ENCODE measurements at places on chromosomes 4 and X.
A peak's percentile ranks its signal among the peaks of the same experiment; 100 is the strongest.

DNA sequence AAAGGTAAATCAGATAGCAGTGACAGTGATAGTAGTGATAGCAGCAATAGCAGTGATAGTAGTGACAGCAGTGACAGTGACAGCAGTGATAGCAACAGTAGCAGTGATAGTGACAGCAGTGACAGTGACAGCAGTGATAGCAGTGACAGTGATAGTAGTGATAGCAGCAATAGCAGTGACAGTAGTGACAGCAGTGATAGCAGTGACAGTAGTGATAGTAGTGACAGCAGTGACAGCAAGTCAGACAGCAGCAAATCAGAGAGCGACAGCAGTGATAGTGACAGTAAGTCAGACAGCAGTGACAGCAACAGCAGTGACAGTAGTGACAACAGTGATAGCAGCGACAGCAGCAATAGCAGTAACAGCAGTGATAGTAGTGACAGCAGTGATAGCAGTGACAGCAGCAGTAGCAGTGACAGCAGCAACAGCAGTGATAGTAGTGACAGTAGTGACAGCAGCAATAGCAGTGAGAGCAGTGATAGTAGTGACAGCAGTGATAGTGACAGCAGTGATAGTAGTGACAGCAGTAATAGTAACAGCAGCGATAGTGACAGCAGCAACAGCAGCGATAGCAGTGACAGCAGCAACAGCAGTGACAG is 6.1 kb downstream of the DSPP start:
- DNase-seq: no peak

GRCh38 chr4:62455871-62456270 is 1255.7 kb downstream of the ADGRL3 start:
- peak; percentile 1 for DNase-seq

DNA sequence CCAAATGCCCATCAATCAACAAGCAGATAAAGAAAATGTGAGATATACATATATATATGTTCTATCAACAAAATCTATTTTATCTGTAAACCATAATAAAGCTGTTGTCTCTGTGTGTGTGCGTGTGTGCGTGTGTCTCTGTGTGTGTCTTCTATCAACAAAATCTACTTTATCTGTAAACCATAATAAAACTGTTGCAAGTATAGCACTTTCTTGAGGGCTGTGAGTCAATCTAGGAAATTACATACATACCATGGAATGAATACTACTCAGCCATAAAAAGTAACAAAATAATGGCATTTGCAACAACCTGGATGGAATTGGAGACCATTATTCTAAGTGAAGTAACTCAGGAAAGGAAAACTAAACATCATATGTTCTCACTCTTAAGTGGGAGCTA is 12.5 kb upstream of the PLK4 start:
- peak; percentile 35 for DNase-seq

DNA sequence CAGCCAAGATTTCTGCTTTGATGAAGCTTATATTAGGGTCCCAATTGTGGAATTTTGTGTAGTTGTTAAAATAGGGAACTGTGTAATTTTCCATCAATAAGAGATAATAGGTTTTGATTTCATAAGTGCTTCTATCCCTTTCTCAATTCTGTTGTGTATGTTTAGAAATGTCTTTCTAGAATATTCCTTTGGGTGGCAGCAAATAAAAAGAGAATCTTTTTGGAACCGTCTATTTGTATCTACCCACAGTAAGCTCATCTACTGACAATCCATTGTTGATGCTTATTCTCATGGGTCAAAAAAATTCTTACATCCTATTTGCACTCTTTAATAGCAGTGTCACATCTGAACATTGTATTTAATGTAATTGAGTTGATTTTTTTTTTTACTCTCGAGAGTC is 61.7 kb downstream of the TMA16 start:
- DNase-seq: no peak

DNA sequence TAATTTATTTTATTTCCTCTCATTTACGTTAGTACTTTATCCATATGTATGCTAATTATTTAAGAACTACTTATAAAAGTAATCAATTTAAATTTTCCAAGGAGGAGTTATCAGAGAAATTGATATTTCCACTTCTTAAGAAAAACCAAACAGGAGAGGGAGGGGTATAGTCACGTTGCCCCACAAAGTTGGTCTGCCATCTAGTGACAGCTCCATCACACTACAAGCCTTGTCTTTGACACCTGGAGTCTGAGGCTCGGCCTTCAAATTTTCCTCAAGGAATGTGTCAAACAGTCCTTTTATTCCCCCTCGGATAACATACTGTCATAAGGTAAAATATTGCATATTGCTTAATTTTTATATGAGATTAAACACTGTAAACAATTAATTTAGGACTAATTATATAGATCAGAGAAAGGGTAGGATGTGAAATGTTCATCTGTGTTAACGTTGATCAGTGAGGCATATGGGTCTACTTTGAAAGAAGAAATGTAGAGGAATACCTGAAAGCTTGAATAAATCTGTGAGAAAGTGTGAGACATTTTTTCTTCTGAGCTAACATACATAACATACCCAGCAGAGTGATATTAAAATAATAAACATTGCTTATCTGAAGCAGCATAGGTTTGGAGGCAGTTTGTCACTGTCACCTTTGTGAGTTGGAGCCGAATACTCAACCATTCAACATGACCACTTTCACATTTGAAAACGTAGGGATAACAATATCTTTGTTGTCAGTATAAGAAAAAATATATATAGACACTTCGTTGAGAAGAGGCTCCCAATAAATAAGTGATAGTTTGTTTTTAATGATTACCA is 114.4 kb downstream of the GLRA3 start:
- DNase-seq: peak; percentile 72

DNA sequence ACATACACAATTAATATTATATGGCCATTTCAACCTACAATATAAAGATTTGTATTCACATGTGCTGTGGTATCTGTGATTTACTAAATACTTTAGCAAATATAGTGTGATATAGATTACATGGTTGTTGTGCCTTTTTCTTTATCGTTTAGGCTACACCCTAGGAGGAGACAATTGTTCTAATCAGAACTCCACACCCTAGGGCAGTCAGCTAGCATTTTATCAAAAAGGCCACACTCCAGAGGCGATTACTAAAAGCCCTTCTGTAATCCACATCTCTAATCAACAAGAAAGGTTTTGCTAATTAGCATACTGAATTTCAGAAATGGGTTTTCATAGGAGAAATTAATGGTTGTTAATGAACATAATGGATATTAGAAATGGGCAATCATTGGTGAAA is 319.5 kb upstream of the NOCT start:
- no peak for DNase-seq

DNA sequence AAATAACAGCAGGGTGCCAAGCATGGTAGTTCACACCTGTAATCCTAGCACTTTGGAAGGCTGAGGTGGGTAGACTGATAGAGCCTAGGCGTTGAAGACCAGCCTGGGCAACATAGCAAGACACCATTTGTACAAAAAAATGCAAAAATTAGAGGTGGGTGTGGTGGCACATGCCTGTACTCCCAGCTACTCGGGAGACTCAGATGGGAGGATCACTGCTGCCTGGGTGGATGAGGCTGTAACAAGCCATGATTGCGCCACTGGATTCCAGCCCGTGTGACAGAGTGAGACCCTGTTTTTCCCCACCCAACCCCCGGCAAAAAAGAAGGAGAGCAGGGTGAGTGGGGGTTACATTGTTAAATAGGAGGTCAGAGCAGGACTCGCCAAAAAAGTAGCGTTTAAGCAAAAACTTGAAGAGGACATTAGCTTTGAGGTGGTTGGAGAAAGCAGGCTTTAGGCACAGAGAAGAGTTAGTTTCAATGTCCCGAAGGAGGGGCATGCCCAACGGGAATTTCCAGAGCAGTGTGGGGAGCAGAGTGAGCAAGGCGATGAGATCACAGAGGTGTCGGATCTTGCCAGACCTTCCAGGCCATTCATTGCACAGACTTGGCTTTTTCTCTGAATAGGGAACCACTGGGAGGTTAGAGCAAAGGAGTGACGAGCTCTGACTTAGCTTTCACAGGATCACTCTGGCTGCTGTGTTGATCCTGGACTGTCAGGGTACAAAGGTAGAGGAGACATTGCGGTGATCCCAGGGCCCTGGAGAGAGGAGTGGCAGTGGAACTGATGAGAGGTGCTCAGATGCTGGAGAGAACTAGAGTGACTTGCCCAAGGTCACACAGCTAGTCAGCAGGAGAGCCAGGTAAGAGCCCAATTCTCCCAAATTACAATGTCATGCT is 70.6 kb downstream of the TRAPPC11 start:
- peak; percentile 22 for DNase-seq

GRCh38 chr4:57331959-57332358 is 221.8 kb upstream of the IGFBP7 start:
- DNase-seq: no peak

GRCh38 chr4:188680004-188680666 is 540.9 kb downstream of the TRIML1 start:
- DNase-seq: no peak

GRCh38 chrX:49079489-49080428 is at the start of gene WDR45:
WDR45 (minus strand) TSS chrX:49079887; CDS start chrX:49078095, 1,792 bp downstream.
- peak; percentile 73 for DNase-seq

DNA sequence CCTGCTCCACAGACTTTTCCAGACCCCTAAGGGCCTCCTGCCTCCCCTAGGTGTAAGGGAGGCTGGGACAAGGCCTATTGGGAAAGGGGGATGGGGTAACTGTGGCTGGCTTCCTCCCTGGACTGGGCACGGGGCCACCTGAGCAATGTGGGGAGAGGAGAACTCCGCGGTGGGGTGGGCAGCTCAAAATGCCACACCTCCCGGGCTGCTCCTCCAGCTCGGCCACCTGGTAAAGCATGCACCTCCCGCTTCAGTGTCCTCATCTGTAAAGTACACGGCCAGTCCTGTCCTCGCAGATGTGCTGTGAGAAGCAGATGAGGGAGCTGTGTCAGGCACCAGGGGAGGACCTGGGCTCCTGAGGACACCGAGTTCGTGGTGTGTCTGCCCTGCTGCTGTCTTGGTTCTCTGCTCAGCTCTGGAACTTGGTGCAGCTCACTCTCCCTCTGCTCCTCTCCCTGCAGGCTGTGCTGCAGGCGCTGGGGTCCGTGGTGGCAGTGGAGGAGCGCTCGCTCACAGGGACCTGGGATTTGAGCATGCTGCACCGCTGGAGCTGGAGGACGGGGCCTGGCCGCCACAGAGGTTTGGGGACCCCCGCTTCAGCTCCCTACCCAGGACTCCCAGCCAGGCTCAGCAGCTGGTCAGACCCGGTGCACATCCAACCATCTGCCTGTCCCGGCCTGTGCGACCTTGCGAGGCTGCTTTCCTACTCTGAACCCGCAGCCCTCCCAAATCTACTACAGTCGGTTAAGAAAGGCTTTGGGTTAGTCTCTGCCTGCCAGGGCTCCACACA is 20.8 kb upstream of the MRFAP1 start:
- no peak for DNase-seq

- DNase-seq: peak; percentile 23
Measured at GRCh38 chr4:132065940-132066495, 1083.1 kb upstream of the PCDH10 start.

- peak; percentile 72 for DNase-seq
Measured at GRCh38 chr4:113756005-113756410, 5.5 kb downstream of the CAMK2D start.

GRCh38 chr4:67886281-67886680 is 2.5 kb upstream of the TMPRSS11D start:
- peak; percentile 71 for DNase-seq
